Activated B cell treated with CpG ODN at 0.5 μM for 24 hours (primary cell): ENCODE measurements at places on chromosomes 4 and X.

- no peak for DNase-seq
These were observed 294.2 kb upstream of the FTHL17 start for GRCh38 chrX:31366041-31366440.

GRCh38 chr4:86718152-86718551 is 124.0 kb downstream of the PTPN13 start:
- DNase-seq, result no peak

- DNase-seq, result no peak
These were observed 31.0 kb downstream of the KDM6A start for GRCh38 chrX:44903830-44904530.

DNA sequence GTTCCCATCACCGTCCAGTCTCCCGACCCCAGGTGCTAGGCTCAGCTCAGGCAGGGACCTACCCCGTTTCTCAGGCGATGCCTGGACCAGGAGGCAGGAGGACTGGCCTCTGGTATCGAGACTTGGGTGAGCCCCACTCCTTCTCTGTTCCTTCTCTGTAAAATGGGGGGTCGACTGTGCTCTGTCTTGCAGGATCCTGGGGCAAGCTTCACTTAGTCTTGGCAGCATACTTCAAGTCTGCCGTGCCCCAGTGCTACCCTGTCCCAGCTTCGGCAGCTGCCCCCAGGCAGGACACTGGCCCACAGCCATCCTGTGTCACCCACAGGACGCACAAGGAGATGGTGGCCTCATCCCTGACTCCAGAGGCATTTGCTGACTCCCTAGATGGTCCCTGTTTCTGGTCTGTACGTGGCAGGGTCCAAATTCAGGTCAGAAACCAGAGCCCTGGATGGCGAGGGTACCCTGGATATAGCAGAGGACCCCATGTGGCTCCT is 7.0 kb upstream of the HAUS7 start:
- no peak for DNase-seq

GRCh38 chr4:189162888-189163287 is 777.8 kb upstream of the FRG1 start:
- DNase-seq, result no peak

- DNase-seq, result no peak
These were observed 20.2 kb downstream of the MMRN1 start for GRCh38 chr4:89914609-89915550.

GRCh38 chrX:128807367-128807766 is 715.9 kb downstream of the SMARCA1 start:
- DNase-seq, result no peak

DNA sequence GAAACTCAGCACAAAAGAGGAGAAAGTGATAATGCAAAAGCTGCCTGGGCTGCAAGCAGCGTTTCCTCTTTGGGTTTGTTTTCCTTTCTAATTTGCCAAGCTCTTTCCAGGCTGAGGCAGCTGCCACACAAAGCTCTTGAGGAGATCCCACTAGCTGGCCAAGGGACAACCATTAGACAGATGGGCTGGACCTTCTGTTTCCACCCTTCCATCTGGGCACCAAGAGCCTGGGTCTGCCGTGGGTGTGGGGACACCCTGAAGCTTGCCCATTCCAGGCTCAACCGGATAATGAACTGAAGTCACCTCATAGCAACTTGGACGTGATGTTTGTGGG is 194.6 kb upstream of the C1QTNF7 start:
- no peak for DNase-seq

GRCh38 chr4:6957148-6957520 is 47.5 kb downstream of the TBC1D14 start:
- no peak for DNase-seq

DNA sequence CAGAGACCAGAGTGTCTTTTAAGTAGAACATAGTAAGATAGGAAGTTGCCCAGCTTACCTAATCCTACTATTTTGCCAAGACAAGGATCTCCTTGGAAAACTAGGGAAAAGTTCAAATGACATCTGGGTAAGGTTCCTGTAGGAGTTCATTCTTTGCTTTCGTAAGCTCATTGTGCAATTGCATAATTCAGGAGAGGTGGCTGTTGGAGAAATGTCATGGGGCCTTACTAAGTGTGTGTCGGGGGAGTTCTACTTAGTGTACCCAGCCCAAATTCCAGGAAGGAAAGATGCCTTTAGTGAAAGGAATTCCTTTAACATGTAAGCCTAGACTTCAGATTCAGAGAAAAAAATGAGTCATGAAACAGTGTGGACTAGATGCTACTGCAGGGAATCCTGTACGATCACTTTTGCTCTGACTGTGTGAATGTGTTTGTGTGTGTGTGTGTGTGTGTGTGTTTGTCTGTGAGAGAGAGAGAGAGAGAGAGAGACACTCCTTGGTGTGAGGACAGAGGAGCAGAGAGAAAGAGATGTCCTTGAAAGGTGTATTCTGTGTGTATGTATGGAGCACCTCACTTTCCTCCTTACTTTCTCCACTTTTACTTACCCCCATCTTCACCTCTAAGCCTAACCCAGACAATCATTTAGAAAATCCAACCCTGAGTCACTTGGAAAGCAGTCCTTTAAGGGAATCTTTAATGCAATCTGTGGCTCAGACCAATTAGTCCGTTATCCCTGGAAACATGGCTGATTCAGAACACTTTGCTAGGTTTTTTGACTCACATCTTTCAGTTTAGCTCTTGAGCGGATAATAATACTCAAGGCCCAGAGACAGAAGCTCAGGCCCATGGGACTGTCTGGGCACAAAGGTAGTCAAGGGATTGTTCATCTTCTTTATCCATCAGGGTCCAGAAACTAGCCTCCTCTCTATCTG is 114.5 kb upstream of the ACSL4 start:
- no peak for DNase-seq

DNA sequence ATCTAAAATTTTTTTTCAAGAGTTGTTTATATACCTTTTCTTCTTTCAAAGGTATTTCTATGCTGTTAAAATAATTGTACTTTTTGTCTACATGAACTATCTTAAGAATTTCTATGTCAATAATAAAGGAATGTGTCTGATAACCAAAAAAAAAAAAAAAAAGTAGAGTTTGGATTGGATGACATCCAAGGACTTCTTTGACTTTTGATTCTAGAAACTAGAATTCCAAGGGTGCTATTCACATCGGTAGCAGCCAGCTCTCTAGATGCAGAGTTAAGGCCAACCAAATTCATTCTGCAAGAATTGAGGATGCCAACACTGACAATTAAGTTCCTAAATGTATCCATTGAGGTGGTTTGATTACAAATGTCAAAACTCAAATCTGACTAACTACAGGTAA is 42.0 kb upstream of the PRKG2 start:
- DNase-seq, result no peak
